ENCODE measurements at places on chromosomes 4 and X.

- no peak for DNase-seq
These were observed 7.3 kb downstream of the PLP1 start for GRCh38 chrX:103783971-103784370.

DNA sequence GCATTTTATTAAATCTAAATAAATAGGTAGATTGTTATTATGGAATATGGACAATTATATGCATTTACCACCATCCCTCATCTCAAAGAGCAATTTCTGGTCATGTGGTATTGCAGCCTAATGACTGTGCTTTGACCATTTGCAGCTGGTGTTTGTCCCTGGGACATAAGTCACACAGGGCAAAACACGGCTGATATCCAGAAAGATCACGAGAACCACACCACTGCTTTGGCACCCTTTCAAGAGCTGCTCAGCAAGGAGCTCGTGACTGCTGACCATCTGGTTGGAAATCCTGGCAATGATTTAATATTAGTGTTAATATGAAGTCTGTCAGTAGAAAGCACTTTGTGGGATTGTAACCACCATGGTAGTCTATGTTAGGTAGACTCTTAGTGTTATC is 545.0 kb downstream of the GBA3 start:
- DNase-seq: no peak

DNA sequence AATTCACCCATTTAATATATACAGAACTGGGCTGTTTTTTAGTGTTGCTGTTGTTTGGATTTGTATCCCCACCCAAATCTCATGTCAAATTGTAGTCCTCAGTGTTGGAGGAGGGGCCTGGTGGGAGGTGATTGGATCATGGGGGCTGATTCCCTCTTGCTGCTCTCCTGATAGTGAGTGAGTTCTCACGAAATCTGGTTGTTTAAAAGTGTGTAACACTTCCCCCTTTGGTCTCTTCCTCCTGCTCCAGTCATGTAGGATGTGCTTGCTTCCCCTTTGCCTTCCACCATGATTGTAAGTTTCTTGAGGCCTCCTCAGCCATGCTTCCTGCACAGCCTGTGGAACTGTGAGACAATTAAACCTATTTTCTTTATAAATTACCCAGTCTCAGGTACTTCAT is 141.6 kb upstream of the AADAT start:
- no peak for DNase-seq

GRCh38 chr4:19358015-19358414 is 893.7 kb upstream of the SLIT2 start:
- DNase-seq: no peak

GRCh38 chrX:38363046-38363445 is 10.6 kb downstream of the OTC start:
- no peak for DNase-seq

- no peak for DNase-seq
These were observed 46.4 kb downstream of the KDR start for GRCh38 chr4:55078987-55079386.

DNA sequence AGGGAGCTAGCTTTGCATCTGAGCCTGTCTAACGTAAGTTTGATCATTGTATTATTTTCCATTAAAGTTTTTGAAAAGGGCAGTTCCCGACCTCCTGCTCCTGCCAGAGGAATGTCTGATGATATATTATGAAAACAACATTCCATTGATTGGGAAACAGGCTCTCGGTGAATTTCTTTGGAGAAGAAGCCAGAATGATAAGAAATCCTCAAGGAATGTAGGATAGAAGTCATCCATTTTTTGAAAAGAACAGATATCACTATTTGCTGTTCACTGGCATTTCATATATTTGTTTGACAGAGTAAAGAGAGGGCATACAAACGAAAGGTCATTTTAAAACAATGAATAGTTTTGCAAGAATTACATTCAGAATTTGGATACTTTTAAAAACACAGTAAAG is 781.0 kb upstream of the HTR2C start:
- DNase-seq: no peak

DNA sequence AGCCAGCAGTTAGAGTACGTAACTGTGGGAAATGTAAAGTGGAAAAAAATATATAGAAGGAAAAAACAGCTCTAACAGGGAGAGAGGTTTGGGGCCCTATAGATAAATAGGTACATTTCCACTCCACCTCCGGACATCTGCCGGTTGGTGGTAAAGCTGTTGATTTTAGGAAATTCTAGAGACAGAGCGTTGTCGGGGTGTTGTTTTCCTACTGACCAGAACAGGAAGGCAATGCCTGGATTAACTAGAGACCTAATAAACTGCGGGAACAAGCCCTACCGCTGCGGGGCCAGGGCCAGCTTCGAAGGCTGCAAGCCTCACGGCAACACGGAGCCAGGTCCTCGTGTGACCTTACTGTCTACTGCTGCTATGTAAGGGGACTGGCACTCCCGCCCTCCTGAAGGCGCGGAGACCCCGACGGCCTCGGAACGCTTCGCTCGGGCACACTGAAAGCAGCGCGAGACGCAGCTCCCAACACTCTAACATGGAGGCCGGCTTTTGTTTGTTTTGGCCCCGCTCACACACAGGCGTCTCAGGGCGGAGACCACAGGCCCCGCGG is 702 bp upstream of the CDKN2AIP start:
- DNase-seq: no peak

GRCh38 chr4:142383800-142384470 is 462.2 kb downstream of the INPP4B start:
- no peak for DNase-seq

DNA sequence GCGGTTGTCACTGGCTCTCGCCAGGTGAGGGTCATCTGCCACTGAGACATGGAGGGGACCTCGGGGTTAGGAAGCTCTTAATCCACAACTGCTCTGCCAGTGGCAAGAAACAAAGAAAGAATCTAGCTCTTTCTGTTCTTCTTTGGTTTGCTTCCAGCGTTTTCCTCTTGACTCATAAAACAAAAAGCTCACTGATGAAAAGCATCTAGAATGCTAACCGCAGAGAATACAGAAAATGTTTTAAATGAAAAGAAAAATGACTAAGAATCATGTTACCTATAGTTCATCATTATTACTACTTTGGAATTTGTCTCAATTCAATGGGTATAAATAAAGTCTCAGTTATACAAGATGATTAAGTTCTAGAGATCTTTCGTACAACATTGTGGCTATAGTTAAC is 274.8 kb upstream of the TENM3 start:
- DNase-seq: no peak

GRCh38 chr4:153204247-153204671 is at the start of gene TRIM2:
Gene TRIM2 (plus strand): TSS chr4:153204443. CDS start chr4:153204531, 88 bp downstream.
- DNase-seq: no peak

- no peak for DNase-seq
These were observed 41.8 kb upstream of the PDLIM5 start for GRCh38 chr4:94409962-94410361.

DNA sequence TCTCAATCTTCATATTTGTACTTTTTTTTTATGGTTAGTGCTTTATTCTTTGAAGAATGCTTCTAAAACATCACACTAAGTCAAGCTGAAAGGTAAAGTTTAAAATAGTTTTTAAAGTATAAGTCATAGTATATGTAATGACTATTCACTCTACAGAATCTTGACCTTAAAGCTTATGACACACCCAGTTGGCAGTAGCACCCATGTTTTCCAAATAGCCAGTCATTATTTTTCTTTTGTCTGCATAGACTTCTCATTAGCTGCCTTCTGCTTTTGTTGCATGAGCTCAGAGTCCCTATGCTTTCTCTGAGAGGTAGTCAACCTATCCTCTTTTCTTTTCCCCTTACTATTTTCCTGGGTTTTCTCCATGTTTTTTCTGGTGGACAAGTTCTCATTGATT is 231.5 kb downstream of the PCDH18 start:
- DNase-seq: no peak

GRCh38 chr4:170035845-170036244 is 9.7 kb upstream of the MFAP3L start:
- DNase-seq: no peak

- no peak for DNase-seq
These were observed 2008.5 kb upstream of the TENM3 start for GRCh38 chr4:180234730-180235129.

DNA sequence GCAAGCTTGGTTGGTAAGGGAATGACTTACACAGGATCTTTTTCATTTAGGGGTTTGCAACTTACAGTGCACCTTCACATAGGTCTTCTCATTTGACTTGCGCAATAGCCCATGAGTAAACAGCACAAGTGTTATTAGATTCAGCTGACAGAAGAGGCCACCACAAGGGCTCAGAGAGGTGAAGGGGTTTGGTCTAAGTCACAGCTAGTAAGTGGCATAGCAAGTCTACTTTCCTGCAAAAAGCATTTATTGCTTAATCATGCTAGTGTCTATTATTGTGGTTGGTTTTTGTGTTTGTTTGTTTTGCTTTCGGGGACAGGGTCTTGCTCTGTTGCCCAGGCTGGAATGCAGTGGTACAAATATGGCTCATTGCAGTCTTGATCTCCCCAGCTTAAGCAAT is 83.3 kb downstream of the SPRY1 start:
- no peak for DNase-seq
